ENCODE measurements at places on chromosomes 1 and 21.

DNA sequence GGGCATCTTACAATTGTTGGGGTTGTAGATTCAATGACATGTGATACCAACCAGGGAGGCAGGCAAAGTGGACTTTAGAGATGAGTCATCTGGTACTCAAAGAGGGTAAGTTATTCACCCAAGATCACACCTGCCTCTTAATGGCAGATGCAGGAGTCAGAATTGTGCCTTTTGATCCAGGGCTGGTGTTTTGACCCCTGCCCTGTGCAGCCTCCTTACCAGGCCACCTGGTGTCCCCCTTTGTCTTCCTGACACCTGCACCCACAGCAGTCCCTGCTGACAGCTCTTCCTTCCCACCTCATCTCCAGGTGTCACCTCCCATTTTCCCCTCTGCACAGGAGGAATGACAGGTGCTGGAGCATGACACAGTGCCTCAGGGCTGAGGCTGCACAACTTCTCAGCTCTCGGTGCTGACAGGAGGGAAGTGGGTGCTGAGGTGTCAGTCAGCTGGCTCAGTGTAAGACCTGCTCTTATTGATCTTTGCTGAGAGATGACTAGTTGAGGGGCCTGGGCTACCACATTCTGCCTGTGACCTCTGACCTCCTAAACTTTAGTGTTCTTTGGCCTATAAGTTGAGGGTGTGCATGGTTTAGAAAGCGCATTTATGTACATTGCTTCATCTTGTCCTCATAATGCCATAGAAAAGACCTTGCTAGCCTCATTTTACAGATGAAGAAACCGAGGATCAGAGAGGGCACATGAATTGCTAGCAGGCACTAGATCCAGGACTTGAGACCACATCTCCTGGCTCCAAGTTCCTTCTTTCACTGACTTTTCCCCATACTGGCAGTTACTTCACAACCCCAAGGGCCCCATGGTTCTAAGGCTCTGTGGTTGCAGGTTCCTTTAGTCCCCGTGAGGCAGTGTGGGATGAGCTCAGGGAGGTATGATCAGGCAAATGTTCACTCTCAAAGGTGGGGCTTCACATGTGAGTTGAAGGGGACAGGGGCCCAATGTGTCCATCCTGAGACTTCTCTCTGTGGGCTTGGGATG lies 31.3 kb downstream of the CACNA1E start:
- no peak for DNase-seq

GRCh38 chr1:43425045-43425444 lies 28.7 kb downstream of the HYI start:
- DNase-seq: no peak

DNA sequence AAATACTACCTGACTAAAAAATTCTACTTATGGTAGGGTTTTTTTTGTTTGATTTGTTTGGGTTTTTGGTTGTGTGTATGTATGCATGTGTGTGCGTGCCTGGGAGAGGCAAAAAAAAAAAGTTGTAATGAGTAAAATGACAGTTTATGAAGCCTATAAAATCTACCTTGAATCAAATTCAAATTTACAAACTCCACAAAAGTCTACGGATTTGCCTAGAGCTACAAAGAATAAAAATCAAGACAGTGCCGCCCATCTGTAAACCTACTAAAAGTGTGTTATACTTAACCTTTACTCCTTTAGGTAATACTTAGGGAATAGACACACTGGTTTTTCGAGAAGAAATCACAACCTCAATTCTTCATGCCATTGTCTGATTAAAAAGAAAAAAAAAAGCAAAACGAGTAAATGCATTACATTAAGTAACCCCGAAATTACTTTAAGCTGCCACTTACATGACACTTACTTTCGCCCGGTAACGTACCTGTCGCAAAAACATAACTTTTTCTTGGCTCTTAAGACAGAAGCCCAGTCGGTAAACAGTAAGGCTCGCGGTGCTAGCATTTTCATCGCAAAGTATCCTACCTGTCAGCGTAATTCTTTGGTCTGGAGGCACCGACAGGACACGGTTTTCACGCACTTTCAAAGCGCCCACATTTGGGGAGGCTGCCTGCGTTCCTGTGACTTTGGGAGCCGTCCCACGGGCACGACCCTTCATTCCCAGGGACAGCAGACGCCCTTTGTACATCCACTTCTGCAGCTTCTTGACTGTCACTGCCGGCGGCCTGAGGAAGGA lies 951 bp downstream of the SYDE2 start:
- DNase-seq: no peak

DNA sequence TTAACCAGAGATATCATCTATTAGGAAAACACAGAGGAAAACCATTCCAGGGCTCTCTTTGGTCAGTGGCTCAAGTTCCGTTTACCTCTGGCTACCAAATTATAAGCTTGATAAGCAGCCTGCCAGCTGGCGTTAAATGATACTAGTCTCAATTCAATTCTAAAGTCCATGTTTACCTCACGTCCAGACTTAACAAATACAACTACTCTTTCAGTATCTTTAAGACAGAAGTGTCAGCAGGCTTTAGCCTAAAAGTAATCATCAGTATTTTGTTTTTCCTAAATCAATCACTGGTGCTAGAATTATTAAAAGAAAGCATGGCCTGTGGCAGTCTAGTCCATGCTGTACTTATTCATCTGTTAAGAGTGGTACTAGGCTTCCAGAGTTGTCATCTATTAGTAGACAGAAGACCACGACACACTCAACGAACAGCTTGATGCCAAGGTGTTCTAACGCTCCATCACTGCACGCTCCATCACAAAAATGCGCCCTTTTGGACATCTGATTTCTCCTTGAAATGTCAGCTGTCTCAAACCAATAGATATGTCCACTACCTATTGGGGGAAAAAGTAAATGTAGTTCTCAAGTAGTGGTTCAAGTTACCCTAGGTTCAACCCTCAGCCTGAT lies 1.5 kb downstream of the IVNS1ABP start:
- no peak for DNase-seq

GRCh38 chr1:151756291-151756690 lies 7.0 kb downstream of the MRPL9 start:
- DNase-seq: no peak

GRCh38 chr1:176485083-176485482 lies 22.1 kb downstream of the PAPPA2 start:
- no peak for DNase-seq

DNA sequence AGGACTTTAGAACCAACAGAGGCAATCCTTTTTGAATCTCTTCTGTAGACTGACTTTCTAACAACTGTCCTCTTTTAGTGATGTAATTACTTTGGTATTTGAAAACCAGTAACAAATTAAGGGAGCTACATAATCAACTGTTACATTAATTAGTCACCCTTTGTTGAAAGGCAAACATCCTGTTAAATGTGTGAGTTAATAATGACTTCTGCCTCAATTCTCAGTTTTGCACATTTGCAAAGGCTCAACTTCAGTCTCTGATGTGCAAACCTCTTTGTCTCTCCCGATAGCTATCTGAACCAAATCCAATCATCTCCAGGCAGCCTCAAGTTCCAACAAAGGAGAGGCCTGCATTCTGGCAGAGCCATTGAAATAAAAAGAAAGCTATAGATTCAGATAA lies 135.4 kb upstream of the C8B start:
- DNase-seq: no peak

GRCh38 chr1:226408285-226409184 lies 642 bp upstream of the PARP1 start:
- DNase-seq: no peak

DNA sequence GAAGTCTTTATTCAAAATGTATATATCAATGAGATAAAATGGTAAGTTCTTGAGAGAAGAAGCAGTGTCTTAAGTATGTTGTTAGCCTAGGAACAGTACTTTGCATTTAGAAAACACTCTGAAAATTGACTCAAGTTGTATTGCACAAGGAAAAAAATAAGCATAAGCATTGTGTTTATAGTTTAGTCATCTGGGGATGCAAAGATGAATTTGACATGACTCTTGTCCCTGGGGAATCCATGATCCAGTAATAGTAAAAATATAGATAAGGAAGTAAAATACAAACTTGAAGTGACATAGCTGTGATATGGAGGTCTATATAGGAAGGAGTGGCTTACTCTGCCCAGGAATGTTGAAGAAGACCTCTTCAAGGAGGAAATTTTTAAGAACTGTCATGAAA lies 185.0 kb upstream of the PTBP2 start:
- DNase-seq: no peak

DNA sequence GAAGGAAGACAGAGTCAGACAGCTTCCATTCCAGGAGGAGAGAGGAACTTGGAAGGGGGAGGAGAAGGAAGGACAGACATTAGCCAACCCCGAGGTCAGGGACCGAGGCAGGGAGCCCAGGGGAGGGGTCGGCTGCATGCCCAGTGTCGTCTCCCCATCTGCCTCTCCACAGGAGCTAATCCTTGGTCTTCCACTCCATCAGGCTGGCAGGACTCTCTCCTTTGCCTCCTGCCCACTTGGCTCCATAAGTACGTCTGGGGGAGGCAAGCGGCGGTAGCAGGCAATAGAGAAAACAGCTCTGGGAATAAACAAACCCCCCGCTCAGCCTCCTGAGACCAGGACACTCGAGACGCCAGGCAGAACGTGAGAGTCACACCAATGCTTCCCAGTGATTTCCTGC lies 71.3 kb downstream of the GRIK3 start:
- DNase-seq: no peak

GRCh38 chr1:94061513-94062443 lies 59.2 kb downstream of the ABCA4 start:
- peak; percentile 26 for DNase-seq

DNA sequence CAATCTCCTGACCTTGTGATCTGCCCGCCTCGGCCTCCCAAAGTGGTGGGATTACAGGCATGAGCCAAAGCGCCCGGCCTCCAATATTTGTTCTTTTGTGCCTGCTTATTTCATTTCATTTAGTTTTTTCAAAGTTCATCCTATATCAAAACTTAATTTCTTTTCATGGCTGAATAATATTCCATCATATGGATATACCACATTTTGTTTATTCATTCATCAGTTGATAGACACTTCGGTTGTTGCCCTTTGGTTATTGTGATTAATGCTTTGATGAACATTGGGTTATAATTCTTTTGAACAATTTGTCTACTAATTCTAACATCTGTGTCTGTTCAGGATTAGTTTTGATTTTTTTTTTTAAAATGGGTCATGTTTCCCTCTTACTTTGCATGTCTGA lies 41.7 kb downstream of the SFPQ start:
- DNase-seq: no peak

DNA sequence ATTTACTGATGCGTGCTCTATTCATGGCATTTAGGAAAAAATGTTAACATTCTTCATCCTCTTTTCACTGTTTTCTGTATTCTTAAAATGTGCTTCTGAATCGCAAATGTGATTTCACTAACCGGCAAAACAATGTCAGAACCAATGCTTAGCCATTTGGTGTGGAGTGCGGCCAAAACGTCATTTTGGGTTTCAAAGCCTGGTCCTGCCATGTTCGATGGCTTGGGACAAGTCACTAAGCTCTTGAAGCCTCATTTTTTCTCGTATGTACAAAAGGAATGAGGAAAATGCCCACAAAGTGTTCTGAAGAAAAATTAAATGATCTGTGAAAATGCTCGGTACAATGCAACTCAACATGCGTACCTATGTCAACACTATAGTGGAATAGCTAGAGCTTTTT lies 175.3 kb downstream of the APP start:
- no peak for DNase-seq

GRCh38 chr1:202145068-202145743 lies 669 bp upstream of the ARL8A start:
- no peak for DNase-seq

GRCh38 chr1:50976111-50976889 lies 6.3 kb downstream of the CDKN2C start:
- DNase-seq: no peak

DNA sequence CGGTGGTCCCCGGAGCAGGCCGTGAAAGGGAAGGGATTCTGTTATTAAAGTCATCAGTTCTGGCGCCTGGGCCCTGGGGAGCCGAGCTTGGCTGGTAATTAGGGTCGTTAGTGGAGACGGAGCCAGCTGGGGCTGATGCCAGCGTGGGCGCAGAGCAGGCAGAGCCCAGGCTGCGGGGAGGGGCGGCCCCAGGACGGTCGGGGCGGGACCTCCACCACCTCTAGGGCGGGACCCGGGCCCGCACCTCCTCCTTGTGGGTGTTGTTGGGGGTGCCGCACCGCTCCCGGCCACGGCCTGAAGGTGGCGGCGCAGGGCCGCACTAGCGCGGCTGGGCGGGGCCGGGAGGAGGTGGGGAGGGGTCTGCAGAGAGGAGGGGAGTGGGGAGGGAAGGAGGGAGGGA lies 470.6 kb downstream of the PTPRU start:
- no peak for DNase-seq

DNA sequence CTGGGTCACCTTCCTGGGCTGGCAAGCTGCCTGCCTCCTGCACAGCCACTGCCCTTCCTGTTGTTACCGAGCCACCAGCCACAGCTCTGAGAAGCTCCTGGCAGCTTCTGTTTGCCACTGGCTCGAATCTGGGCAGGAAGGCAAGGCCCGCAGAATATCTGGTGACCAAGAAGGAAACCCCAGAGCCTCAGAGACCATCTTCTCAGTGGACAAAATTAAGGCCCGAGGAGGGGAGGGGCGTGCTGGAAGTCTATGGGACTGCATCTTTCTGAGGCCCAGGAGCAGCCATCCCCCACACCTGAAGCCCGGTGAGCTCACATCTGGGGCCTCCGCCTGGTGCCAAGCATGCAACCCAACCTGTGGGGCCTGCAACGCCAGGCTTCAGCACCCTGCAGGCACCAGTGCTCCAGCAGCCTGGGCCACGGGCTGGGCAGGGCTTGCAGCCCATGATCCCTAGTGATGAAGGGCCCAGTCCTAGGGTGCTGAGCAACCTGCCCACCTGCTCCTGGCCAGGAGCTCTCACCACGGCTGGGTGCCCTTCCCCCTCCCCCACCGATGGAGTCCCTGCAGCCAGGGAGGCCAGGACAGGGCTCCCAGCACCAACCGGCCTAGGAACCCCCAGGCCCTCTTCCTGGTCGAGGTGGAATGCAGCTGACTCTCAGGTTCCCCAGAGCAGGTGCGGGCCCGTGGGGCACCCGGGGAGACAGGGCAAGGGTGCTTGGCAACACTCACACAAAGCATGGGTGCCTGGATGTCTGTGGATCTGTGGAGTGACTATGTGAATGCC lies 879 bp downstream of the CPTP start:
- DNase-seq: no peak

DNA sequence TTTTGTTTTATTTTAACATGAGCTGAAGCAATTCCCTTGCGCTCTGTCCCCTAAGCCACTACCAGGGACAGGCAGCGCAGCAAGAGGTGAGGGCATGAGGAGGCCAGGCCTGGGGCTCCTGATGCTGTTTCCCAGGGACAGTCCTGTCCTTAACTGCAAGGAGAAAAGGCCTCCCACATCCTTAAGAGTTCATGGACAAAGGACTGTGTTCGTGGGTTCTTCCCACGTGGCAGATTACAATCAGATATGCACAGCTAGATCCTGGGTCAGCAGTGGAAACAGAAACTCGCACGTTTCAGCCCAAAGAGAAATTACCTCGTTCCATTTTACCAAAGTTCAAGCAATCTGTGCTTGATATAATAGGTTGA lies 85.8 kb downstream of the MIS18A start:
- no peak for DNase-seq

Measured in amniotic stem cell (primary cell).